HCT116 (cell line): ENCODE measurements at places on chromosomes 1 and 21. TPM values are rescaled to one million over a fixed set of nuclear protein-coding genes. Genes with fewer than 3 reads are reported as not detected.

DNA sequence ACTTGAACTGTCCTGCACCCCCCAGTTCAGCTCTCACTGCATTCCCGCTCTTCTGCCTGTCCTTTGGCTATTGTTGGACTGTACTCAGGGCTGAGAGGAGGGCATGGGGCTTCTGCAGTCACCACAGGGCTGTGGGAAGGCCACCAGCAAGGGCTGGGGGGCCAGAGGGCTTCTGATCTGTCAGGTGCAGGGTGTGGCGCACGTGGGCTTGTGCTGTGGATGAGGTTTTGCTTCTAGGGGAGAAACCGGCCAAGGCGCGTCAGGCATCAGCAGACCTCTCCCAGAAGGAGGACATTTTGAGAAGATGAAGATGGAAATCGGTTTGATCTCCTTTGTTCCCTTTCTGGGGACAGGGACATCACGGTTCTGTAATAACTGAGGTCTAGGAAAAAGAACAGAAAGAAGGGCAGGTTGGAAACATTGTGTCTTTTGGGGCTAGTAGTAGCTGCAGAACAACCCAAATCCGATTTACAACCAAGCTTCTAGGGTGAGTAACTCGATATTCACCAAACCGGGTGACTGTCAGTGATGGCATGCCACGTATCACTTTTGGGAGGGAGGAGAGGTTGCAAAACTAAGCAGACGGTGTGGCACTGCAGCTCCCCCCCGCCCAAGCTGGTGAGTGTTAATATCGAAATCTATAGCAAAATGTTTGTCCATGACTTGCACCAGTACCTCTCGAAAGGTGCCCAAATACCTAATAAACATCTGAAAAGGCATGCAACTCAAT, 40.9 kb downstream of the AGPAT3 start:
- no peak for DNase-seq

DNA sequence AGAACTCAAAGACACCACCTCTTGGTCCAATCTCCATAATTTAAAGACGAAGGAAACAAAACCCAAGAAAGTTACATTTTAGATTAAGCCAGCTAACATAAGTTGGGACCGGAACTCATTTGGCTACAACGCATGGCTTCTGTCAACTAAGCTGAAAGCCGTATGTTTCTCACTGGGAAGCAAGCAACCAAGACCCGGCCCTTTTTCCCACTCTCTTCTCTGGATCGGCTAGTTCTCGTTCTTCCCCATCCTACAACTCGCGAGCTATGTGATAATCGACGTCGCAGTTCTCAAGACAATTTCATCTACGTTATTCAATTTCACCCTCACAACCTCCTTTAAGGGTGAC, 601 bp downstream of the CCT8 start:
- no peak for DNase-seq

DNA sequence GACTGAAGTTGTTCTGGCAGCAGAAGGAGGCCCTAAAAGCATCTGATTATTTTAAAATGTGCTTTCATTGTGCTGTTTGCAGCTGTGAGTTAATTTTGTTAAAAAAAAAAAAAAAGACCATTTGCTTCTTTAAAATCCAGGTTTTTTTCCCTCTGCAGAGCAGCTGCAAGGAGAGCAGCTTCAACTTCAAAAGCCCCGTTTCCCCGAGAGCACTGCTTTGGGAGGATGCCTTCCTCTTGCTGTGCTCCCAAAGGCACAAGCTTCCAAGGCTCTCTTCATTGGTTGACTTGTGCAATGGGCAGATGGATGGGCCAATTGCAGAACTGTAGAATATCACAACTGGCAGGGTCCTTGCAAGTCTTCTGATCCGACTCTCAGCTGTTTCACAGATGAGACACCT, 459.2 kb upstream of the PKN2 start:
- no peak for DNase-seq

SV2A gene
- 0.15 TPM for total RNA-seq
